Hematopoietic multipotent progenitor cell treated with erythropoietin and hydrocortisone succinate and interleukin-3 and kit ligand, for 4 days (in vitro differentiated cells): ENCODE measurements at places on chromosomes 5 and 9.

- peak; percentile 31 for DNase-seq
Observed at GRCh38 chr9:106596984-106597383, 266.0 kb upstream of the ZNF462 start.

GRCh38 chr5:178496642-178497041, 93.6 kb downstream of the COL23A1 start:
- no peak for DNase-seq

DNA sequence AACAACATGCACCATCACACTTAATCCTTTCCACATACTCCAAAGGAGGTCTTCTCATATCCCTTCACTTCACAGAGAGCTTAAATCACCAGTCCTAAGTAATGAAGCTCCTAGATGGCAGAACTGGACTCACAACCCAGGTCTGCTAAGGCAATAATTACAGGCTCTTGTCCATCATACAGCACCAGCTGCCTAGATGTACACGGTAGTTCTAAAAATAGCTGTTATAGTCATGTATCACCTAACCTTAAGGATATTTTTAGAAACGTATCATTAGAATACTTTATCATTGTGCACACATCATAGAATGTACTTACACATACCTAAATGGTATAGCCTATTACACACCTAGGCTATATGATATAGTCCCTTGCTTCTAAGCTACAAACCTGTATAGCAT, 644.6 kb upstream of the RGMB start:
- no peak for DNase-seq

GRCh38 chr5:119537704-119538103, 85.4 kb downstream of the HSD17B4 start:
- no peak for DNase-seq

DNA sequence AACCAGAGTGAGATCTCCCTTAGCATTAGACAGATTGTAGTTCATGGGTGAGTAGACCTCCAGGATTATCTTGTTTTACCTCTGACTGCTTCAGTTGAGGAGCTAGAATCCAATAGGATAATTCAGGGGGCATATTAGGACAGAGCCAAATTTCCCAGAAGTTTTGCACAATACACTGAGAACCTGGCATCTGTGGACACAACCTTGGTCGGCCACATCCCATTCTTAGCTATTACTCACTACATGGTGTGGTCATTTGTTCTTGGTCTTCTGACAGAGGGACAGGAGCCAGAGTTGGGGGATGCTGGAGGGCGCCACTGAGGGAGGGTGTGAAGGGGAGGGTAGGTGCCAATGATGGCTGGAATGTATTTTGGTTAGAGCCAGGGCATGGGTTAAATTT, 66.6 kb downstream of the NPR3 start:
- no peak for DNase-seq

- no peak for DNase-seq
Observed at GRCh38 chr9:126155756-126156664, 170.6 kb upstream of the MVB12B start.

GRCh38 chr9:97740848-97741821, 44.0 kb upstream of the XPA start:
- peak; percentile 55 for DNase-seq

DNA sequence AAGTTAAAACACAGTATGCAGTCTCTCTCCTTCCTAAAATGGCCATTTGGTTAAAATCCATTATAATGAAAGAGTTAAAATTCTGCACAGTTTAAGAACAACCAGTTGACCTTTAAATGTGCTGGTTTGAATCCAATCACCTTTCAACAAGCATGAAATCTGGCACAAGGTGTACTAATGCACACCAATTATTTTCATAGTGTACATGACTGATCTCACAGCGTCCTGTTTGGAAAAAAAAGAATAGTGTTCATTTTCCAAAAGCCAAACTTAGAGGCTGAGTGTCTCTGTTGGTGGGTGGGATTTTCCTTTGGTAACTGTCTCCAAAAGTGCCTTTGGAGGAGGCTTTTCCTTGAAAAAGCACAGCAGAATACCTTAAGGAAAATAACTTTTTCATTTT, 180.6 kb downstream of the DEPDC1B start:
- no peak for DNase-seq

GRCh38 chr5:94544031-94544650, 74.3 kb downstream of the KIAA0825 start:
- DNase-seq: peak; percentile 86

DNA sequence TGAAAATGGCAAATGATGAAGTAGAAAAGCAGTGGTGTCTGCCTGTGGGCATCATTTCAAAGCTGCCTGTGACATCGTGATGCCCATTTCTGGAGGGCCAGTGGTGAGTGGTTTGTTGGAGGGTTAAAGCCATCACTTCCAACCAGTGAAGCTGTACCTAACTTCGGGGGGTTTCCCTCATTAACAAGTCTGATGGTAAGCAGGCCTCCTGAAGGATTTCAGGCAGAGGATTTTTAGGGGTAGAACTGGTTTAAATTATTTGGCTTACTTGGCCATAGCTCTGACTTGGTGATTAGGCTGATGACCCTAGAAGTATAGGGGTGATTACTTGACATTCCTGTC, 10.7 kb downstream of the TNFAIP8 start:
- DNase-seq: no peak

- no peak for DNase-seq
Observed at GRCh38 chr5:34652914-34653313, 3.2 kb upstream of the RAI14 start.

DNA sequence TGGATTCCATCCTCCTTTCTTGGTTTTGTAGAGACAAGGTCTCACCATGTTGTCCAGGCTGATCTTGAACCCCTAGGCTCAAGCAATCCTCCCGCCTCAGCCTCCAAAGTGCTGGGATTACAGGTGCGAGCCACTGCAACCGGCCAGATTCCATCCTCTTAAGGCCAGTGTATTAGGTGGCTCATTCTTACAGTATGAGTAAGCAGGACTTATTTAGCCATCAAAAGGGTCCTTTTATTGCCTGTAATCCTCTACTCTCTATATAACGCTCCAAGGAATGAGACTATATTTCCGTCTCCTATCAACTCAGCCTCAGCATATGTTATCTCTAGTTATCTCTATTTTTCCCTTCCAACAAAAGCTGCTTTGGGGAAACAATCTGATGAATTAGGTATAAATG, 3.0 kb upstream of the ERBIN start:
- DNase-seq: no peak

DNA sequence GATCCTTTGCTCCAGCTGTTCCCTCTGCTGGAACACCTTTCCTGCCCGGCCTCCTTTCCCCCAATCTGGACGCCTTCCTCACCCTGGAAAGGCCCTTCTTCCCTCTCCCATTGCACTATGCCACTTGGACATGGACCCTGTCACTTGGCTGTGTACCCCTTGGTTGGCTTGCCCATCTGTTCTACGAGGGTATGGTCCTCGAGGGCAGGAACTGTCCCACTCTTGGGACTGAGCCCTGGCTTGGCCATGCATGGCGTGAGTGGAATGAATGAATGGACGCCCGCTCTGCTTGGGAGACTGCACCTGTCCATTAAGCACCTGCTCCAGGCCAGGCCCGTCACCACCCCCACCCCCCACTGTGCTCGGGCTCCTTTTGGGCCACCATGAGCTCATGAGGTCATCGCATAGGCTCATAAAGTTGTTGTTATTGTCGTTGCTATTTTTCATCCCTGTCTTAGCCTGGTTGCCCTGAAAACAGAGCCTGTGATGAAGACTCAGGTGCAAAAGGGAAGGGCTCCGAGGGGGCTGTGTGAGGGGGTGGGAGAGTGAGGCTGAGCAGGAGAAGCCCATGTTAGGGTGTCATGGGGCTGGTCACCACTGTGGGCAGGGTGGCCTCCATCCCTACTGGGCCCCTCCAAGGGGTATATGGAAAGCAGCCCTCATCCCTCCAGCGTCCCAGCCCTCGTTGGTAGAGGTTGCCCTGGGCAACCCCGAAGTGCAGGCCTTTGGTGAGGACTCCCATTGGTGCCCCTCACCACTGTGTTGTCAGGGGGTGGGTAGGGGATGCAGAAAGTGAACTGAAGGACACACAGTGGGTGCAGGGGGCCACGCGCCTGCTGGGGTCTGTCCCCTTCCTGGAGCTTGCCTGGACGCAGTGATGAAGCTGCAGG, 57.2 kb upstream of the IER5L start:
- no peak for DNase-seq

GRCh38 chr9:98047002-98047401, 9.5 kb upstream of the NANS start:
- DNase-seq: peak; percentile 35

GRCh38 chr5:149345892-149346222, 558 bp downstream of the GRPEL2 start:
- DNase-seq: peak; percentile 62

GRCh38 chr9:135065804-135066203, 21.7 kb upstream of the OLFM1 start:
- no peak for DNase-seq

GRCh38 chr5:458547-459353, 15.8 kb downstream of the EXOC3 start:
- no peak for DNase-seq

DNA sequence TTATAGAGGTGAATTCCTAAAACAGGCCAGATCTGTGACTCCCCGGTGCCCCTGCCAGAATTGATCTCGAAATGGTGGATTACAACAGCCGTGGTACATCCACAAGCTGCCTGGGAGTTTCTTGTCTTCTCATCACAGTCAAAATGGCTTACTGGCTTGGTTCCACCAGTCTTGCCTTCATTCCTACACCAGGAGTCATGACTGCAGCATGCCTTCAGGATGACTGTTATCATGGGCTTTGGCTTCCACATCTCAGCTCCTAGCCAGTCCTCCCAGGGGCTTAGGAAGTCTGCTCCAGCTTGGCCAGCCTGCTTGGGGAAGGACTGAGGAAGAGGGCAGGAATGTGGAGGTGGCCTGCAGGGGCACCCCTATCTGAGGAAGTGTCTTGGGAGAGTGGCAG, 132.9 kb upstream of the NR3C1 start:
- DNase-seq: no peak

DNA sequence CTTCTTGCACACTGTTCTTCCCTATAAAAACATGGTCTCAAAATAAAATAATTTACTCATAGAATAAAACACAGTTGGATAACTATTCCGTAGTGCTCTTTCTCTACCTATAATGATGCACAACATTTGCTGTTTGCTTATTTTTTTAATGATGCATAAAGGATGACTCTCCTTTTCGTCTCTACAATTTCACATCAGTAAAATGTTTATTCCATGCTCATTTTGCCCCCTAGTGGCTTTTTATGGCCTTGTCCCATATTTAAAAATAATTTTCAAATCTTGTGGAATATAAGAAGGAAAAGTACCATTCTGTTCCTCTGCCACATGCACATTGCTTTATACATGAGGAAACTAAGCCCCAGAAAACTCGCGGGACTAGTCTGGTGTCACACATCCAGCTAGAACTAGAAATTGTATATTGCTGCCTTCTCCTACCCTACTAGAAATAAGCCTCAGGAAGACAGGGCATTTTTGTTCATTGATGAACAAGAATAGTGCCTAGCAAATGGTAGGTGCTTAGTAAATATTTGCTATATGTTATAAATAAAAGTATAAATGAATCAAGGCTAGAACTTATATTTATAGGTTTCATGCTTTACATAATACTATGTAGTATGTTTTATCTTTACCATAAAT, 12.7 kb downstream of the KCTD16 start:
- peak; percentile 63 for DNase-seq

DNA sequence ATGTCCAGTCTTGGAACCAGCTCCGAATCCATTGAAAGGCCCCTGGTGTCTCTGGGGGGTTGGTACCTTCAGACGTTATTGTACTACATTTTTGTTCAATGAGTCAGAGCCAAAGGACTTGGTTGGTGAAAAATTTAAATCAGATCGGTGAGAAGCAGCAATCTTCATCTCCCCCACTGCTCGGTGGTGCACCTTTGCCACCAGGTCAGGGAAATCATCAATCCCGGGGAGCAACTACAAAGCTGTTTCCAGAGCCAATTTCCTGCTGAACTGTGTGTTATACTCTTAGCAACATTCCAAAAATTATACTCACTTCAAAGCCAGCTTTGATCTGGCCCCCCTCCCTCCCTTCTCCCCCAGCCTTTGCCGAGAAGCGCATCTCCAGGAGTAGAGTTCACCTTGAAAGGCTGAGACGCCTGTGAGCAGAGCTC, 375.2 kb upstream of the WWC1 start:
- DNase-seq: no peak

GRCh38 chr5:39998518-39998917, 573.7 kb upstream of the DAB2 start:
- no peak for DNase-seq

- DNase-seq: no peak
Observed at GRCh38 chr9:110112792-110113191, 95.2 kb downstream of the C9orf152 start.

DNA sequence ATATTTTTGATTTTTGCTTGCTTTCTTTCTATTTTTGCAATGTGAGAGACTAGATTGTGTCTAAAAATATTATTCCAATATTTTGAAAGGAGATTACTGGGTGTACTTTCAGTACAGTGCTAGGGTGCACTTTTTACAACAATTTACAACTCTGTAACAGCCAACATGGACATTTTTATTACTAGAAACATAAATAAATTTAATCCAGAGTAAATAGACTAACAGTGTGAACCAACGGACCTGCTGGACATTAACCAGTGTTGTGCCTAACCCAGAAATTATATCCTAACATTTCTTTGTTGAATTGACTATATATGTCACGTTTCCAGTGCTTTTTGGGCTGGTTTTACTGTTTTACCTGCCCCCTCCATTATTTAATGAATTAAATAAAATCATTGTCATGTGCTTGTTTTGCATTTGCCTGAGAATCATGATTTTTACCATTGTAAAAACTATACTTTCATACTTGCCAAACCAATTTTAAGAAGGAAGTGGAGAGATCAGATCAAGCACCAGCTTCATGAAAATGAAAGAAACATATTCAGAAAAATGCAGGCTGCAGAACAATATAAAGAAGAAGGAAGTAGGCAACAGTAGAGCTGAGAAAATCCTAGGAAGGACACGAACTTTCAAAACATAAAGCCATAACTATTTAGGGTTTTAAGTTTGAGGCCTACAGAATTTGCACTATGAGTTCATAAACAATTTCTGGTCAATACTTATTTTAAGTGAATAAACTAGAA, 400.8 kb upstream of the PIK3R1 start:
- DNase-seq: peak; percentile 40

GRCh38 chr5:140292212-140293036, 10.5 kb downstream of the PFDN1 start:
- no peak for DNase-seq

DNA sequence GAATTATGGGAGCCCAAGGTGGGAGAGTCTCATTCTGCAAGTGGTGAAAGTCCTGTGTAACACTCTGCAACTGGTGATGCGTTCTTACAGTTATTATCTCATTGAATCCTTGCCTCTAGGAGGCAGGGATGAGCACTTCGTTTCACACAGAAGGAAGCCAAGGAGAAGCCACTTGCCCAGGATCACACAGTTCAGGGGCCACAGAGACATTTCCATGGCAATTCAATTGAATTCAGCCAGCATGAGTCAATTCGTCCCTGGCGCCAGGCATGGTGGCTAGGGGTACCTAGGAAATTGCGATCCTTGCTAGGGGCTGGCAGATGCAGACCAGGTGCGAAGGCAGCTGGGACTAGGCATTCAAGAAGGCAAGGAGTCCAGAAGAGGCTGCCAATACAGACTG, 26.2 kb downstream of the LHX2 start:
- DNase-seq: no peak

DNA sequence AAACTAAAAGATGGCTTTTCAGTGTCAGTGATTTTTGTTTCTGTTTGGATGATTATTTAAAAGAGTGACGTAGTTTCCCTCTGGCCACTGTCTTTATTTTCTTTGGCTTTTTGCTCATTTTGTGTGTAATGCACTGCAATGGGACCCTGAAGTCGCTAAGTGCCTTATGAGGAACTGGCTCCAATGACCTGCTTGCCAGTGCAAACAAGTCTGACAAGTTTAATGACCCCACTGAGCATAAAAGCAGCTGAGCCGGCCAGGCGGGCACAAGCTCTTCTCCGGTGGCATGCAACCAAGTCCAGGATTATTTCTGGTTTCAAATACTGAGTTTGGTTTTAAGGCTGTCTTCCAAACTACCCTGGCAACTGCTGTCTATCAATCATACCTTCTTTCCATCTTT, 15.6 kb upstream of the GNA14 start:
- no peak for DNase-seq
